ENCODE measurements at places on chromosomes 2 and 18. TPM values are rescaled to one million over a fixed set of nuclear protein-coding genes. Genes with fewer than 3 reads are reported as not detected.

Gene PRSS56
- total RNA-seq = not detected

- DNase-seq = no peak
These were observed 49.8 kb downstream of the SLC66A2 start for GRCh38 chr18:79901665-79902064.

GRCh38 chr18:26089293-26090129 is 902 bp downstream of the SS18 start:
- peak; percentile 22 for DNase-seq

DNA sequence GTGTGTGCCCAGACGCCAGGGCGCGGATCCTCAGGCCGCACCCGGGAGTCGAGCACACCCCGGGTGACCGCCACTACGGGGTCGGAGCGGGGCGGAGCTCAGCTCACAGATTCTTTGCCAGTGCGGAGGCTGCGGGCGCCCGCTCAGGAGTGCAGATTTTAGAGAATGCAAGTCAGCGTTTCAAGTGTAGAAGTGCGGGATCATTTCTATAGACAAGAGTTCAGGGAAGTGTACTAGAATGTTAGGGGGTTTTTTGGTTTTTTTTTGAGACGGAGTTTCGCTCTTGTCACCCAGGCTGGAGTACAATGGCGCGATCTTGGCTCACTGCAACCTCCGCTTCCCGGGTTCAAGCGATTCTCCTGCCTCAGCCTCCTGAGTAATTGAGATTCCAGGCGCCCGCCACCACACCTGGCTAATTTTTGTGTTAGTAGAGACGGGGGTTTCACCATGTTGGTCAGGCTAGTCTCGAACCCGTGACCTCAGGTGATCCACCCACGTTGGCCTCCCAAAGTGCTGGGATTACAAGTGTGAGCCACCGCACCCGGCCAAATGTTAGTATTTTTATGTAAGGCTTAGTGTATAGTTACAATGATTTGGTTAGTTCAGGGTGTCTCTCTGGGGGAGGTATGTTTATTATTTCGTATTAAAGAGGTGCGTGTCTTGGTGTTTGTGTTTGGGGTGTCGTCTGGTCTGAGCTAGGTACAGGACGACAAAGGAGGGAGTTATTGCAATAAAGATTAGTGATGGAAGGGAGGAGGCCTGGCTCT is 619 bp upstream of the FAM168B start:
- no peak for DNase-seq

GRCh38 chr2:128803222-128803621 is 484.6 kb upstream of the HS6ST1 start:
- no peak for DNase-seq

- no peak for DNase-seq
These were observed 172.2 kb downstream of the TMEM247 start for GRCh38 chr2:46651363-46652099.

Gene POTEJ
- total RNA-seq = not detected

Gene THSD7B
- not detected for total RNA-seq

- no peak for DNase-seq
These were observed 403 bp downstream of the PNO1 start for GRCh38 chr2:68158134-68158447.

GRCh38 chr2:101782427-101782792 is 84.9 kb downstream of the MAP4K4 start:
- no peak for DNase-seq

Gene GALNT13
- 22.8 TPM for total RNA-seq

Gene TP53I3
- total RNA-seq = 47.6 TPM

GRCh38 chr2:61045999-61046398 is 19.7 kb upstream of the SANBR start:
- no peak for DNase-seq

- no peak for DNase-seq
These were observed 30.5 kb downstream of the GDF7 start for GRCh38 chr2:20697322-20697934.

Gene MYCN
- total RNA-seq = not detected

GRCh38 chr2:84424152-84424551 is 34.9 kb downstream of the SUCLG1 start:
- DNase-seq = peak; percentile 15

DNA sequence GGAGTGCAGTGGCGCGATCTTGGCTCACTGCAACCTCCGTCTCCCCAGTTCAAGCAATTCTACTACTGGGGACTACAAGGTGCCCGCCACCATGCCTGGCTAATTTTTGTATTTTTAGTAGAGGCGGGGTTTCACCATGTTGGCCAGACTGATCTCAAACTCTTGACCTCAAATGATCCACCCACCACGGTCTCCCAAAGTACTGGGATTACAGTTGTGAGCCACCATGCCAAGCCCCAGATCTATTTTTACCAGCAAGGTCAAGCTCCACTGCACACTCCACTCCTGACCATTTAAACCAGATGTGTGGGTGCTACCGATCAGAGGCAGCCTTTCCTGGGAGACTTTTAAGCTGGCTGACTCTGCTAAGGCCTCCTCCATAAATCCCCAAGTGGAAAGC is 67.5 kb upstream of the CD226 start:
- no peak for DNase-seq

GRCh38 chr2:63463142-63463541 is 125.1 kb downstream of the WDPCP start:
- DNase-seq = no peak

DNA sequence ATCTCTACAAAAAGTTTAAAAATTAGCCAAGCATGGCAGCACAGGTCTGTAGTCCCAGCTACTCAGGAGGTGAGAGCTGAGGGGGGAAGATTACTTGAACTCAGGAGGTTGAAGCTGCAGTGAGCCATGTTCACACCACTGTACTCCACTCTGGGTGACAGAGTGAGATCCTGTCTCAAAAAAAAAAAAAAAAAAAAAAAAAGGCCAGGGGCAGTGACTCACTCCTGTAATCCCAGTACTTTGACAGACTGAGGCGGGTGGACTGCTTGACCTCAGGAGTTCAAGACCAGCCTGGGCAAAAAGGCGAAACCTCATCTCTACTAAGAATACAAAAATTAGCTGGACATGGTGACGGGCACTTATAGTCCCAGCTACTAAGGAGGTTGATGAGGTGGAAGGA is 37.0 kb downstream of the PUM2 start:
- no peak for DNase-seq

Gene VIL1
- total RNA-seq = not detected

GRCh38 chr18:79503406-79503805 is 107.7 kb downstream of the NFATC1 start:
- DNase-seq = no peak

Gene ERBB4
- not detected for total RNA-seq

Gene GPR55
- total RNA-seq = not detected

DNA sequence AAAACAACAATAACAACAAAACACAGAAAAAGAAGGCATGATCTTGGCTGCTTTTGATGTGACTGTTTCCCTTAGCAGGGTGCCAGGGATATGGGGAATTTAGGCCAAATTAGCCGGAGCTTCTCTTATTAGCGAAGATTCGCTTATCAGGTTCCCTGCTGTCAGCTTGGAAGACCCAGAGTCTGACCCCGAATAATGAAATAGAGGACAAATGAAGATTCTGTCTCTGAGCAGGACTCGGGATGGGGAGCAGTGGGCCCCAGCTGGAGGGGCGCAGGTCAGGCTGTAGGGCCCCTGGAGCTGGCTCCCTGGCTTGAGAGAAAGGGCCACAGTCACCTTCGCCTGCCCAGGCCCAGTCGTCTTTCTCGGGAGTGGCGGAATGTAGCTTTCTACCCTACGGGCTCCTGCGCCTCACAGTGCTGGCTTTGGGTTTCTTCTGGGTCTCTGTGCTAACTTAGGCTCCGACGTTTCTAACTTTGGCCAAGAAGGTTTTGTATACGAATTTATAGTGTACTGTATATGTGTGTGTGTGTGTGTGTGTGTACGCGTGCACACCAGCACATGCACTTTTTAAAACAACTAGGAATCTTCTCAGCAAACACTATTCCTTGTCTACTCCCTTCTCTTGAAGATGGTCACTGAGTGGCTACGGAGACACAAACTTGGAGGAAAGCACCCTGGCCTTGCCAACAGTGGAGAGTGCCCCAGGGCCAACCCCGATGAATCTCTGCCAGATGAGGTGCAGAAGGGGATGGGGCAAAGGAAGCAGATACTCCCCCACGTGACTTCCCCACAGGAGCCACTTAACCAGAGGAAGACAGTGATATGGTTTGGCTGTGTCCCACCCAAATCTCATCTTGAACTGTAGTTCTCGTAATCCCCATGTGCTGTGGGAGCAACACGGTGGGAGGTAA is 195.6 kb upstream of the COPS8 start:
- no peak for DNase-seq

Gene TMEM37
- 3.1 TPM for total RNA-seq

- no peak for DNase-seq
These were observed 128.5 kb downstream of the ACKR3 start for GRCh38 chr2:236698016-236698627.

GRCh38 chr18:80241919-80242777 is 5.2 kb downstream of the PARD6G start:
- no peak for DNase-seq

Gene ZFP36L2
- 22.5 TPM for total RNA-seq

Gene TGFA
- not detected for total RNA-seq

GRCh38 chr2:160371251-160372009 is 122.2 kb downstream of the RBMS1 start:
- no peak for DNase-seq

DNA sequence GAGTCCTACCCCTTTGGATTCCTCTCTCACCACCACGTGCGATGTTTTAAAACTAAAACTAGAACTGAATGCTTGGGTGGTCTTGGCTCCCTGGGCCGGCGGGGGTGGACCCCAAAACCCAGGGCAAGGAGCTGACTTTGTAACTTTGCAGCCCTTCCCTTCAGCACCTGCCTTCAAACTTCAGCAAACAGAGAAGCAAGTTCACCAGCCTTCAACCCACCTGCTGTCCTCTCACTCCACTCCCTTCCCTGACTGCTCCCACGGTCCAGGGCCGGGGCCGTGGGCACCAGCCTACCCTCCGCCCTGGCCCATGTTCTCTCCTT is 54.5 kb downstream of the COL6A3 start:
- no peak for DNase-seq

- no peak for DNase-seq
These were observed 154.3 kb downstream of the RAPGEF4 start for GRCh38 chr2:172889768-172890430.

Gene SLC8A1
- total RNA-seq = 199 TPM

Gene ZSWIM2
- not detected for total RNA-seq

DNA sequence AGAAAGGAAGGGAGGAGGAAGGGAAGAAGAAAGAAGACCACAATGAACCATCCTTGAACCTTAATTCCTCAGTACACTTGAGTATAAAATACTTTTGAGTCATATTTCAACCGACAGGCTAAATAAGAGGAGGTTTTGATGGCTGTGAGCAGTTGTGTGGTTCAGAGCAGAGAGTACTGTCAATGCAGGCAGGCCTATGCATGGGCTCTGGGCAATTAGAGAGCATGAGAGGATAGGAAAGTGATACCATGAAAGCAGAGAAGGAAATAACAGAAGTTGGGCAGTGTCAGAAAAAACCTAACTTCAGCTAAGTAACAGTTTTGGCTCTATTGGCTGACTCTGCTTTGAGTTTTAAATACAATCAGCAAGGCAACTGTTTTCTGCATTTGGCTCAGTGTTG is 123.6 kb upstream of the STK17B start:
- no peak for DNase-seq

- DNase-seq = no peak
These were observed 297.7 kb upstream of the SALL3 start for GRCh38 chr18:78681934-78682333.

GRCh38 chr2:70115646-70116442 is 28.6 kb downstream of the PCBP1 start:
- no peak for DNase-seq

GRCh38 chr2:212158081-212158480 is 380.5 kb downstream of the ERBB4 start:
- DNase-seq = no peak

DNA sequence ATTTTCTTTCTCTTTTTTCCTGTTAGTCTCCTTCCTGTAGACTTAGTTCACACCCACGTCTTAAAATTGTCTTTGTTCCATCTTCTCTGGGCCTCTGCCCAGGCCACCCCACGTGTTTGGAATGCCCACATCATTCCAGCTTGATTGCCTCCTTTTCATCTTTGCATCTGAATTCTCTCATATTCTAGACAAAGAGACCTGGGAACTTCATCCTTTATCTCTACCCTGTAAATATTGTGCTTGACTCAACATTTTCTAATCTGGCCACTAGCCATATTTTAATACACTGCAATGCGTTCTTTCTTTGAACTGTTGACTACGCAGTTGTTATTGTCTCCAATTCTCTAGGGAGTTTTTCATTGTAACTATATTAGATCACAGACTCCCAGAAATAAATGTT is 187.5 kb upstream of the NRXN1 start:
- no peak for DNase-seq

DNA sequence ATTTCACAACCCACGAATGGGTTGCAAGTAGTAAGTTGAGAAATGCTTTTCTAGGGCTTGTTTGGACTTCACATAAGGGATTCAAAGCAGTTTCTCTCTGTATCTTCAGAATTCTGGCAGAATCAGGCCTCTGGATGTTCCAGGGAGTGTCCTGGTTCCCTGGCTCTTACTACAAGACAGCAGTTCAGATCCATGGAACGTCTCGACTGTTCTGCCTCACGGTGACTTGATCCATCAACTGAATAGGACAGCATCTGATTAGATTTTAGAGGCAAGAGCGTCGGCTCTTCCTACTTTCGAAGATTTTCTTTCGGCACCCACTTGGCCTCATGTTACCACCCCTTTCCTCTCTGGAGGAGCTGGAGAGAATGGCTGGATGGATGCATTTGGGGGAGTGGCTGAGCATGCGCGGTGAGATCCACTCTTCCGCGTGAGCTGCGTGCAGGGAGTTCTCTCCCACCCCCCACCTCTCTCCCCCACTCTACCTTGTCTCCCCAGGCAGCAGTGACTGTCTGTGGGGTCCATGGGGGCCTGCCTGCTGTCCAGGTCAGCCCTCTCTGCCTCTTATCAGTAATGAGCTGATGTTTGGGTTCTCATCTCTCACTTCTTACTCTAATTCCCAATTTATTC is 132.5 kb downstream of the VAPA start:
- DNase-seq = no peak

- no peak for DNase-seq
These were observed 5.8 kb upstream of the PIEZO2 start for GRCh38 chr18:11155034-11155759.
